ENCODE measurements at places on chromosomes 7 and 10. TPM values are rescaled to one million over a fixed set of nuclear protein-coding genes. Genes with fewer than 3 reads are reported as not detected.

GRCh38 chr7:33109758-33110238 is 594 bp upstream of the RP9 start:
- H3K4me3 ChIP-seq = peak overlapping the region; percentile 99
- DNase-seq = no peak
- H3K36me3 ChIP-seq = no peaks in the 10 kb centered on the region
- H3K27me3 ChIP-seq = no peaks in the 10 kb centered on the region
- peaks cover 15% of the 10 kb centered on the region for H3K4me1 ChIP-seq
- peak overlapping the region; percentile 60 for H3K27ac ChIP-seq

DNA sequence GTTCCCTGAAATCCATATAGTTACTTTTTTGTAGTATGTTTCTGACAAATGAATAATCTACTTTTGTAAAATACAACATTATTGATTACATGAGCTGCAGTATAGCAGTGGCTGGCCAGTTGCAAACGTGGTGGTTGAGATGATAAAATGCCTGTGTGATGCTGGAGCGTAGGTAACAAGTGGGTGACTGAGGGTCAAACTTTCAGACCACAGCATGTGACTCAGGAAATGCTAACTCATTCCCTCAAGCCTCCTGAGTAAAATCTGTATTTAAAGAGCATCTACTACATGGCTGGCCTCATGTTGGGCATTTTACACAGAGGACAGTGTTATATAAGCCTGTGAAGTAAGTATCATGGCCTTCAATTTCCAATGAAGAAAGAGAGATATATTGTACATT is 585.2 kb downstream of the GRID1 start:
- no peak overlapping the region for H3K27ac ChIP-seq
- H3K27me3 ChIP-seq = no peaks in the 10 kb centered on the region
- no peaks in the 10 kb centered on the region for H3K36me3 ChIP-seq
- DNase-seq = no peak

DNA sequence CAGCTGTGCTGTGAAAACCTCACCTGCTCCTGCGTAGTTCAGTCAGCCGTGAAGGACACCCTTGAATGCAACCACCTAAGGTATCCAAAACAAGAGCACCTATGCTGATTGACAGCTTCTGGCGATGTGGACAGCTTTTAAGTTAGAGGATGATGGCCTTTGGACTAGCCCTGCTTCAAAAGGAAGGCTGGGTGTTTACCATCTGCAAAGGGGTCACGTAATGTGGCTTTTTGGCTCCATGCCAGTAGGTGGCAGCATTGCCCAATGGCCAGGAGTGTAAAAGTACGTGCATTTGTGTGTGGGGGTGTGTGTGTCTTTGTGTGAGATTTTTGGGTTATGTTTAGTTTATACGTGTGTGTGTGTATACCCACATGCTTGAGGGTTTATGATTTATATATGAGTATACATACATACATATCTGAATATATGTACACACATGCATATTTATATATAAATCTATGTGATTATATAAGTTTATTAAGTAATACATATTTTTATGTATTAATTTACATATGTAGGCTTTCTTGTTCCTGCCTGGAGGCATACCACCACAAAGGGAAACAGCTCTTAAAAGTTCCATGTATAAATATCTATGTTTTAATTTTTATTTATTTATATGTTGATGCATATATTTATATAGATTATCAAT is 236.3 kb upstream of the ANKRD30A start:
- no peaks in the 10 kb centered on the region for H3K36me3 ChIP-seq
- no peaks in the 10 kb centered on the region for H3K27me3 ChIP-seq
- H3K4me1 ChIP-seq = no peaks in the 10 kb centered on the region
- DNase-seq = no peak

DNA sequence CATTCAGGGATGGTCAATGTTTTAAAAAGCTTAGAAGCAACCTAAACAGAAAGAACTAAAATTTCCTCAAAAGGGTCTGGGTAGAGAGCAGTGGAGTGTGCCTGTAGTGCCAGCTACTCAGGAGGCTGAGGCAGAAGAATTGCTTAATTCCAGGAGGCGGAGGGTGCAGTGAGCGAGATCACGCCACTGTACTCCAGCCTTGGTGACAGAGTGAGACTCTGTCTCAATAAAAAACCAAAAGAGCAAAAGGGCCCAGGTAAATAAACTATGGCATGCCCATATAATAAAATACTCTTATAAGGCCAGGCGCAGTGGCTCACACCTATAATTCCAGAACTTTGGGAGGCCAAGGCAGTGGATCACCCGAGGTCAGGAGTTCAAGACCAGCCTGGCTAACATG is 93.0 kb downstream of the DNMBP start:
- no peak overlapping the region for H3K27ac ChIP-seq
- H3K4me3 ChIP-seq = no peak overlapping the region
- no peaks in the 10 kb centered on the region for H3K36me3 ChIP-seq
- peaks cover 45% of the 10 kb centered on the region for H3K4me1 ChIP-seq
- H3K27me3 ChIP-seq = no peaks in the 10 kb centered on the region
- DNase-seq = no peak

- H3K27ac ChIP-seq = no peak overlapping the region
- H3K4me1 ChIP-seq = no peaks in the 10 kb centered on the region
- H3K36me3 ChIP-seq = peaks cover 3% of the 10 kb centered on the region
- peak; percentile 94 for DNase-seq
- H3K27me3 ChIP-seq = no peaks in the 10 kb centered on the region
- no peak overlapping the region for H3K4me3 ChIP-seq
Observed at GRCh38 chr7:55415173-55415778, 50.1 kb downstream of the LANCL2 start.

DNA sequence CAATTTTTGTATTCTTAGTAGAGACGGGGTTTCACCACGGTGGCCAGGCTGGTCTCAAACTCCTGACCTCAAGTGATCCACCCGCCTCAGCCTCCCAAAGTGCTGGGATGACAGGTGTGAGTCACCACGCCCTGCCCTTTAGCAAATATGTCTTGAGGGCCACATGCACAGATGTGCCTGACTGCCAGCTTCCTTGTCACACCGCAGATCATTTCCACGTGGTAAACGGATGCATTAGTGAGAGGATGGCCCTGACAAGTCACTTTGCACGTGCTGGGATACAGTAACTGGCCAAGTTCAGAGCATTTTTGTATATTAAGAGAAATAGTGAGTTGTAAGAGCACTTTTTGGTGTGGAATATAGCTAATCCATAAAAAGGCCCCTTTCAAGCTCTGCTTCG is 44.3 kb upstream of the FAM180A start:
- no peaks in the 10 kb centered on the region for H3K36me3 ChIP-seq
- H3K27me3 ChIP-seq = no peaks in the 10 kb centered on the region
- no peak overlapping the region for H3K27ac ChIP-seq
- H3K4me3 ChIP-seq = no peak overlapping the region
- no peak for DNase-seq

- peak overlapping the region; percentile 35 for H3K27ac ChIP-seq
- H3K27me3 ChIP-seq = no peaks in the 10 kb centered on the region
- DNase-seq = no peak
Observed at GRCh38 chr7:2444476-2444875, 31.7 kb downstream of the GRIFIN start.

- no peak for DNase-seq
- no peak overlapping the region for H3K27ac ChIP-seq
- H3K4me1 ChIP-seq = no peaks in the 10 kb centered on the region
- H3K27me3 ChIP-seq = no peaks in the 10 kb centered on the region
Observed at GRCh38 chr10:95688648-95689047, 5.1 kb downstream of the TCTN3 start.

- H3K36me3 ChIP-seq = no peaks in the 10 kb centered on the region
- peaks cover 5% of the 10 kb centered on the region for H3K4me1 ChIP-seq
Observed at GRCh38 chr10:35608328-35608672, 3.2 kb downstream of the GJD4 start.

GRCh38 chr7:156100086-156100485 is 287.8 kb upstream of the SHH start:
- H3K4me1 ChIP-seq = no peaks in the 10 kb centered on the region
- no peak overlapping the region for H3K4me3 ChIP-seq
- no peak for DNase-seq
- H3K27ac ChIP-seq = no peak overlapping the region

Gene SYT15B
- total RNA-seq = 10.2 TPM

Gene PTPRZ1
- 16.2 TPM for total RNA-seq

Gene ZEB1
- total RNA-seq = 100 TPM

Gene CRCP
- 49.4 TPM for total RNA-seq

Gene FAS
- total RNA-seq = 18.4 TPM
